ENCODE measurements at places on chromosomes 7 and 10.

- DNase-seq: no peak
Measured at GRCh38 chr7:53520841-53521240, 485.4 kb downstream of the POM121L12 start.

- DNase-seq: no peak
Measured at GRCh38 chr10:35212856-35213255, 86.2 kb downstream of the CREM start.

GRCh38 chr7:128373606-128374005 is 12.1 kb upstream of the PRRT4 start:
- DNase-seq: no peak

- peak; percentile 91 for DNase-seq
Measured at GRCh38 chr7:129824291-129825208, 128.2 kb downstream of the UBE2H start.

- no peak for DNase-seq
Measured at GRCh38 chr10:78812571-78813318, 256.0 kb upstream of the ZMIZ1 start.

All from PC-3 (cell line).